Activated CD4-positive, alpha-beta T cell treated with anti-CD3 and anti-CD28 coated beads, Interleukin-2, Interleukin-6, amounts not matched to agents 100 ng/mL and 50 ng/mL, durations not matched to agents 16 hours and 8 hours (primary cell): ENCODE measurements at places on chromosomes 6 and 20.

DNA sequence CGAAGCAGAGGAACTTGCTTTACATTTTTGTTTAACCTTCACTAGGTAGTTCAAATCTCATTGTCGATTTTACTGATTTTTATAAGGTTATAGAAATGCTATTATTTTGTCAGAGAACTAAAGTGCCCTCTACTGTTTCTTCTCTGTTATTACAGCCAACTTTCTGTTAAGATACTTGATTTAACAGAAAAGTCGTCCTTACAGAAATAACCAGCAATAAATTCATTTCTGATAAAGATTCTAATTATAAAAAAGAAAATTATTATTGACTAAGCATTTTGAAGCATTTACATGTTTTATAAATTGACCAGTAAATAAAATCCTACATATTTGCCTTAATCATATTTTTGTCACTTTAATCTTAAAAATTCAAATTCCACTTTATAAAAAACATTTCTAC is 60.8 kb downstream of the OGFRL1 start:
- DNase-seq, result peak; percentile 8

DNA sequence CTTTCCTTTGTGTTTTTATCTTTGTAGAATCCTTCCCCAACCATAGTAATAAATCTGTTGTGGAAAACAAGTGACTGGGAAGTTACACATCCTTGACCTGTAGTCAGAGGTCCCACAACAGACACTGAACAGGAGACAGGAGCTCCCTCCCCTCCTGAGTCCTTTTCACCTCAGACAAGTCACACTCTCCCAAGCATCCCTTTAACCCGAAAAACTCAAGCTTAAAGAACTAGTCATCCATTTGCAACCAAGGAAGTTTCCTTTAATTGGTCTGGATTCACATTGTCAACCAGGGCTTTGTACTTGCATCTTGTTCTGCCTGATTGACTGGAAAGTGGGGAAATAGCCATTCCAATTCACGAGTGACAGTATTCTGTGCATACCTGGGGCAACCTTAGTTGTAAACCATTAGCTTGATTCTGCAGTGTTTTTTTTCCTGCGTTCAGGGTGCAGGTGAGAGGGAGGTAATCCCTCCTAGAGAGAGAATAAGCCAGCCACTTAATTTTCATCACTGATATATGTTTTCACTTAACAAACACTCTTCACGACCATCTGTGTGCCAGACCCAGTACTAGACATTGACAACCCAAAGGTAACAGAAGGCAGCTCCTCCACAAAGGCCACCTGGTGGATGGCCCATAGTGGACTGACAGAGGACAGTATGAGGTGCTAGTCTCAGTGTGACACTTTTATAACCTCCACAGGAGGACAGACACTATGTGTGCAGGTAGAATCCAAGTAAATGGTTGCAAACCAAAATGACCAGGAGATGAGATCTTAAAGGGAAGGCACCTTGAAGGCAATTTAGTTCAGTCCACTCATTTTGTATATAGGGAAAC is 112.4 kb downstream of the SLX4IP start:
- no peak for DNase-seq

GRCh38 chr6:71079677-71080076 is 122.8 kb upstream of the B3GAT2 start:
- no peak for DNase-seq

GRCh38 chr6:63526931-63527330 is 45.3 kb upstream of the LOC128125822 start:
- DNase-seq, result no peak

GRCh38 chr20:24663496-24663895 is 194.1 kb downstream of the SYNDIG1 start:
- no peak for DNase-seq

- no peak for DNase-seq
Measured at GRCh38 chr6:135334169-135334568, 153.1 kb downstream of the MYB start.

- no peak for DNase-seq
Measured at GRCh38 chr6:37338745-37339255, 15.0 kb upstream of the RNF8 start.

DNA sequence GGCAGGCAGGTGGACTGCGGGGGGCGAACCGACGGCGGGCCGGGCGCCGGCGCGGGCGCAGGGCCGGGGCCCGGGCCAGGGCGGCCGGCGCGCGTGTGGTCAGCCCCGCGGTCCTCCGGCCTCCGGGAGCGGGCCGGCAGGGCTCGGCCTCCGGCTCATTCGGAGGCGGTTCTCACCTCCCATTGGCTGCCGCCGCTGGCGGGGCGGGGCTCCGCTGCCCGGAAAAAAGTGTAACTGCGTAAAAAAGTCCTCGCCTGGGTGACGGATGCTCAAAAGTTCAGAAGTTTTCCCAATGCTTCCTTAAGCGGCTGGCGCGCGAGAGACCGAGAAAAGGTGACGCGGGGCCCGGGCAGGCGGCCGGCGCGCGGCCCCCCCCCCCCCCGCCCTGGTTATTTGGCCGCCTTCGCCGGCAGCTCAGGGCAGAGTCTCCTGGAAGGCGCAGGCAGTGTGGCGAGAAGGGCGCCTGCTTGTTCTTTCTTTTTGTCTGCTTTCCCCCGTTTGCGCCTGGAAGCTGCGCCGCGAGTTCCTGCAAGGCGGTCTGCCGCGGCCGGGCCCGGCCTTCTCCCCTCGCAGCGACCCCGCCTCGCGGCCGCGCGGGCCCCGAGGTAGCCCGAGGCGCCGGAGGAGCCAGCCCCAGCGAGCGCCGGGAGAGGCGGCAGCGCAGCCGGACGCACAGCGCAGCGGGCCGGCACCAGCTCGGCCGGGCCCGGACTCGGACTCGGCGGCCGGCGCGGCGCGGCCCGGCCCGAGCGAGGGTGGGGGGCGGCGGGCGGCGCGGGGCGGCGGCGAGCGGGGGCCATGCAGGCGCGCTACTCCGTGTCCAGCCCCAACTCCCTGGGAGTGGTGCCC is at the start of gene FOXC1:
TSS of gene FOXC1 (plus strand) at position 268 of the 849 bp plus-strand sequence. CDS start at position 799, 531 bp downstream.
- DNase-seq, result peak; percentile 67

DNA sequence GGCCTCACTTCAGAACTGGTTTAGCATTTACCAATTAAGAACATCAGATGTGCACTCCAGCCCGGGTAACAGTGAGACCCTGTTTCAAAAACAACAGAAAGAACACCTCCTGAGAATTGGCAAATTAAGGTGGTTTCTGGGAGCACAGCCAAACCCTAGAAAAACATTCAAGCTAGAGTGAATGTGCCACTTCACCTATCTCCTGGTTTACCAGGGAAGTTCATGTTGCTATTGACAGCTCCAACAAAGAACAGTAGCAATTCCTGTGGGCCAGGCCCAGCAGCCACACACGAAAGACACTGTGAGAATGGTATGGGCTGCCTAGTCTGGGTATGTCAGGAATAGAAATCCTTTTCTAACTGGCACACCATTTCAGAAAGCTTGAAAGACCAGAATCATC is 4.9 kb downstream of the POLR1C start:
- DNase-seq, result no peak

GRCh38 chr6:71481011-71481410 is 192.4 kb downstream of the OGFRL1 start:
- DNase-seq, result no peak

DNA sequence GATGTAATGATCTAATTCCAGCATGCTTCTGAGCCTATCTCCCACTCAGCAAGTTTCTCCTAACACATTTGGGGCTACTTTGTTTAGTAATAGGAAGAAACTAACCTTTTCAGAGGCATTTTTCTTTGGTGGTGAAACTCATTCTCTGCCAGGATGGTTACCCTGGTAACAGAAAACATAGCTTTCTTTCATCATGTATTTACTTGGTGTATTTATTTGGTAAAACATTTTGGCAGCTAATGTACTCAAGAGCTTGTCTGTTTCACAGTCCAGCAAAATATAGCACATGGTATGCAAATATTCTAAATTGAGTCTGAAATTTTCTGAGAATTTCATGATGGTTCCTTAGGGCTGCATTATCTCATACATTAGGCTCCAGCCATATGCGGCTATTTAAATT is 100.0 kb downstream of the SLC35B3 start:
- DNase-seq, result no peak

- no peak for DNase-seq
Measured at GRCh38 chr6:6006006-6006427, 708 bp downstream of the NRN1 start.
